ENCODE measurements at places on chromosomes 1 and 21.

GRCh38 chr1:15876357-15877055 lies 29.0 kb downstream of the SPEN start:
- no peak for DNase-seq

- no peak for DNase-seq
Measured at GRCh38 chr1:224266915-224267856, 62.8 kb downstream of the NVL start.

- no peak for DNase-seq
Measured at GRCh38 chr1:50450861-50451653, 27.8 kb upstream of the DMRTA2 start.

DNA sequence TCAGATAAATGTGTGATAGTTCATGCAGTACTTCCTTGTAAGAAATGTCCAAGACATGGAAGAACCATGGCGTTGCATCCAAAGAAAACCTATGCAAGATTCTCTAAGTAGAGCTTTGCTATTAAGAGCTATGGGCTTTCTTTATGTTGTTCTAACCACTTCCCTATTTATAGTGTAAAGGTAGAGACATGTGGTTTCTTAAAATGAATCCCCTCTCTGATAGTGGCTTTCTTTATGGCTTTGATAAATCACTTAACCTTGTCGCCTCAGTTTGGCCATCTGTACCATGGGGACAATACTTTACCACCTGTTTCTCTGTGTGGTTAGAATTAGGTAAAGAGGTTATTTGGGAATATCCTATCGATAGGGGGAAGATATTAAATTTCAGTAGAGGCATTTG lies 305.5 kb downstream of the NFIA start:
- no peak for DNase-seq

GRCh38 chr1:19814681-19815503 lies at the start of gene RNF186:
Gene RNF186 (minus strand): TSS chr1:19815283. CDS start chr1:19815101, 182 bp downstream.
- no peak for DNase-seq

DNA sequence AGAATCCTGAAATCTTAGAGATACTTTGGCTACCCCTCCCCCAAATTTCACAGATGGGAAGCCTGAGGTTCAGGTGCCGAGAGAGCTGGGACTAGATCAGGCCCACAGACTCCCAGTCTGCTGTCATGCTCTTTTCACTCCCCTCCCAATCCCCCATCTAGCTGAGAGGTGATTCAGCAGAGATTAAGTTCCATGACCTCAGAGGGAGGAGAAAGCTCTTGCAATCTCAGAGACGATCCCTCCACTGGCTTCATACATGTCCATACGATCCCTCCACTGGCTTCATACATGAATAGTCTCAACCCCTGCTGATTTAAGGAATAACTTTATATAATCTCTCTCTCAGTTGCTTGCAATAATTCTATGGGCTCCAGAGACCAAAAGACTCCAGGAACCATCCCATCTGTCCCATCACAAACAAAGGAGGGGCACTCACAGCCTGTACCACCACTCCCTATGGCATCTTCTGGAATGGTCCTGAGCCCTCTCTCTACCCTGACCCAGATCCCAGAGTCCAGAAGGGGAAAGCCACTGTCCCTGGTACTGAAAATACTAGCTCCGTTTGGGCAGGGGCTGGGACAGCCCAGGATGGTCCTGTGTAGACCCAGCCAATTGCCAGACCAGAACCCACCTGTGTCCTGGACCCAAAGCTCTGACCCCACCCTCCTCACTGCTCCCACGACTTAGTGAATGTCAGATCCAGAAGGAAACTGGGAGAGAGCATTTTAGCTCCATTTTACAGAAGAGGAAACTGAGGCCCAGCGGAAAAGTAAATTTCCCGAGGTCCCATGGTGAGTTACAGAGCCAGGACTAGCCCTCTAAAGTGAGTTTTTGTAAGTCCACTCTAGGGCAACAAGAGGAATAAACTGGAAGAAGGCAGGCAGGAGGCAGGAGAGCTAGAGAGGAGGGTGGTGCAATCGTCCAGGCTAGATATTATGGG lies 27.1 kb downstream of the RIMS3 start:
- no peak for DNase-seq

DNA sequence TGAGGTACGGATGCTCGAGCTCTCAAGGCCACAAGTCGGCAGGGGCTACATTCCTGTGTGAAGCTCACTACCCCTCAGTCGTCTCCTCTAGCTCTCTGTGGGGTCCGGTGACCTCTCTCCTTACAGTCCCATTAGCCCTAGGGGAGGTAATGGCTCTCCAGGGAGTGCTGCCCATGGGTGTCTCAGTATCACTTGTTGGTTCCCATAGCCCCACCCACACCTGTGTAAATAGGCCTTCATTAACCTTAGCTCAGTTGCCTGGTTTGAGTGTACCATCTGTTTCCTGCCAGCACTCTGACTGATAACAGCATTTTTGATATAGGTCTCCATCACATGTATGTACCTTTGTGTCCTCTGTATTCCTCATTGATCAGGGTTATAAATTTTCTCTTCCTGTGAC lies 133.2 kb upstream of the KCNJ15 start:
- no peak for DNase-seq

DNA sequence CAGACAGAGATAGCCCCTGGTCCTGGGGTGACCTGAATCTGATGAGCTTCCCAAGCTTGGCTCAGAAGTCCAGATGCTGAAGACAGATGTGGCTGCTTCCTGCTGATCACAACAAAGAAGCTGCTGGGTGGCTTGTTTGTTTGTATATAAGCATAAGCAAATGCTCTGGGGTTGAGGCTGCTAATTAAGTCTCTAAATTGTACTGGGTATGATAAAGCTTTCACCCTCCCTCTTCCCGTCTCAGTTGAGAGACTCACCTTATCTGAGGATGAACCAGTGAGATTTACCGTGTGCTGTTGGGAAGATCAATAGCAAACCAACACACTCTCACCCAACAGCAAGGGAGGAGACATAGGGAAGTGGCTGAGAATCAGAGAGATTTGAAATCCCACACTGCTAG lies 42.0 kb downstream of the DAB1 start:
- DNase-seq: no peak

DNA sequence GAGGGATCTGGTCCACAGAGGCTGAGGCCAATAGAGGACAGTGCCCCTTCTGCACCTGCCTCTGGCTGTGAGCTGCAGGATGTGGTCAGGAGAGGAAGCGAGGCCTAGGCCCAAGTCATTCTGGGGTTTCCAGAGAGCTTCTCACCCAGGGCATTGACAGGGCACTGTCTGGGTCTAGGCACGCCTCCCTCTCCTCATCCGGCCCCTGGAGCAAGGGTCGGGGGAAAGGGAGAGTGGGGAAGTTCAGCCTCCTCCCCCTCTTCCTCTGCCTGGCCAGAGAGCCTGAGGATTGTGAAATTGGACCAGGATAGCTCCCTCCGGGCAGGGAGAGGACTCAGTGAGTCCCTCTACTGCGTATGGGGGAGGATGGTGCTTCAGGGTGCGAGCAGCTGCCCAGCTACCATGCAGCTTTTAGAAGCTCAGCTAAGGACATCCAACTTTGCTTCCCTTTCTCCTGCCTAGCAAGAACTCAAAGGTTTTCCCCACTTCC lies 6.3 kb upstream of the INAVA start:
- no peak for DNase-seq

GRCh38 chr1:83508485-83509151 lies 490.3 kb downstream of the TTLL7 start:
- DNase-seq: peak; percentile 47

DNA sequence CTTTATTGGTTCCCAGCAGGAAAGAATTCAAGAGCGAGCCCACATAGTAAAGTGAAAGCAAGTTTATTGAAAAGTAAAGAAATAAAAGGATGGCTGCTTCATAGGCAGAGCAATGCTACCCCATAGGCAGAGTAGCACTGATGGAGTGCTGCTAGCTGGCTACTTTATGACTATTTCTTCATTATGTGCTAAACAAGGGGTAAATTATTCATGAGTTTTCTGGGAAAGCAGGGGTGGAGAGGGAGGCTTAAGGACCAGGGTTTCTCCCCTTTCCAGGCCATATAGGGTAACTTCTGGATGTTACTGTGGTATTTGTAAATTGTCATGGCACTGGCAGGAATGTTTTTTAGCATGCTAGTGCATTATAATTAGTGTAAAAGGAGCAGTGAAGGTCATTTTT lies 1271.4 kb downstream of the KCNT2 start:
- no peak for DNase-seq

DNA sequence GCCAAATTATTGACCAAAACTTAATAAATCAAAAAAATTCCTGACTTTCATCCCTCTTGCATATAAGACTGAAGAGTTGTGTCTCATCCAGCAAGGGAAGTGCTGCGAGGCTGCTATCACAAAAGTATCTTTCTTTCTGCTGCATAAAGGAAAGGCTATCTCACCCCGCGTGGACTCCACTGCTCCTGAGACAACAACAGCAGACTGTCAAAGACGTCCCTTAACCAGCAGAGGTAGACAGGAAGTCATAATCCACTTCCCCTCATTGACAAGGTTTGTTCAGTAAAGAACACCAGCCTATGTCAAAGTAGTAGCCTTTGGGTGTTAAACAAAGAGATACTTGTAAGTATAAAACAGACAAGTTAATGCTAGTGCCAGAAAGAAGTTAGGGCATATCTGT lies 29.4 kb downstream of the VPS26C start:
- DNase-seq: no peak

GRCh38 chr21:38766987-38767722 lies 38.6 kb upstream of the ETS2 start:
- no peak for DNase-seq

- no peak for DNase-seq
Measured at GRCh38 chr1:85188530-85188929, 12.3 kb downstream of the SYDE2 start.

DNA sequence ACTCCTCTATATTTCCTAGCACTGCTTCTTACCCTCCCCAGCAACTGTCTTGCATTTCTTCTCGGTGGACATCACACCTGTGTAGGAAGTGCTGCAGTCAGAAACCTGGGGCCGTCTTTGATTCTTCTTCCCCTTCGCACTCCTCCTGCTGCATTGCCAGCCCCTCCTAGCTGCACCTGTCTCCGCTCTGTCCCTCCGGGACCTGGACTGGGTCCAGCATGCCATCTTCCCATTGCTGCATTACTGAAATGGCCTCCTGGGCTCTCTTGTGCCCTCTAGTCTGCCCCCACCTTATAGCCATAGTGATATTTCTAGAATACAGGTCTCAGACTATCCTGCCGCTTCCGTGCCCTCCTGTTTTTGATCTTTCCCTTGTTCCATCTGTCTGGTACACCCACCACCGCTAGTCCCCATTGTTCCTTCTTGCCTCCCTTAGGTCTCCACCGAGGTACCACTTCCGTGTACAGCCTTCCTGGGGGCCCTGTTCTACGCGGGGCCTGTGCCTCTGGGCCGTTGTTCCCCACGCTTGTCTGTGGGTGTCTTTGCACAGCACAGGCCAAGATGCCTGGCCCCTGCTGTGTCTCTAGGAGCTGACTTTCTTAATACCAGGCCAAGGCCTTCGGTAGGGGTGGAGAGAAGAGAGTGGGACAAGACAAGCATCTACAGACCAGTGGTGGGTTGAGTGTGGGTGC lies 107.6 kb downstream of the GALNT2 start:
- no peak for DNase-seq

- DNase-seq: no peak
Measured at GRCh38 chr21:16587141-16587581, 857.4 kb downstream of the USP25 start.

GRCh38 chr1:18668750-18669404 lies 38.2 kb downstream of the PAX7 start:
- DNase-seq: no peak

- DNase-seq: no peak
Measured at GRCh38 chr1:210293171-210293607, 35.5 kb upstream of the HHAT start.

GRCh38 chr21:35791541-35792325 lies 268.6 kb downstream of the SETD4 start:
- no peak for DNase-seq

DNA sequence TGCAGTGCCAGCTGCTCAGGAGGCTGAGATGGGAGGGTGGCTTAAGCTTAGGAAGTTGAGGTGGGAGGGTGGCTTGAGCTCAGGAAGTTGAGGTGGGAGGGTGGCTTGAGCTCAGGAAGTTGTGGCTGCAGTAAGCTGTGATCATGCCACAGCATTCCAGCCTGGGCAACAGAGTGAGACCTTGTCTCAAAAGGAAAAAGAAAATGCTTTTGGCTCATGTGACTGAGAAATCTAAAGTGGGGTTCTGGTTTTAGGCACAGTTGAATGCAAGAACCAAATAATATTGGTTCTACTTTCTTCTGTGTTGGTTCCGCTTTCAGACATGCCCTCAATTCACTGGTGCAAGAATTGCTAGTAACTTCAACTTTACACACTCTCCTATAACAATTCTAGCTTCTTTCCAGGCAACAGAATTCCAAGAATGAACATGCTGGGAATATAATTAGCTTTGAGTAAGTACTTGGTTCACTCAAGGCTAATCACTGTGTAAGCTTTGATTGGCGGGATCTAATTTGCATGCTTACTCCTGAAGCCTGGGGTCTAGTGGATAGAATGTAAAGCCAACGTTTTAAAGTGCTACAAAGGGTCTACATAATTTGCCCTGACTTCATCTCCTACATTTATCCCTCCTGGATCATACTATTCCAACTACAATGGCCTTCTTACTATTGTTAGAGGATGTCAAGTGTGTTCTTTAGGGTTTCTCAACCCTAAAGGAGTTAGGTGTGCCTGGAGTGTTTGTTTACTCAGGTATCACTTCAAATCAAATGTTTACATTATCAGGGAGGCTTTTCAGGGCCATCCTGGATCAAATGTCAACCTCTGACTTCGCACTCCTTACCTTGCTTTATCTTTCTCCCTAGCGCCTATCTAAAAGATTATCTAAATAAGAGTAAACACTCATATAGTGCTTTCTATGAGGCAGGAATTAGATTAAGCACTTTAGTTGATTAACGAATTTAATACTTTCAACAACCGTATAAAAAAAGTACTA lies 115.1 kb downstream of the SLC16A1 start:
- DNase-seq: no peak

GRCh38 chr1:39328095-39328494 lies 123.6 kb downstream of the MACF1 start:
- DNase-seq: no peak

DNA sequence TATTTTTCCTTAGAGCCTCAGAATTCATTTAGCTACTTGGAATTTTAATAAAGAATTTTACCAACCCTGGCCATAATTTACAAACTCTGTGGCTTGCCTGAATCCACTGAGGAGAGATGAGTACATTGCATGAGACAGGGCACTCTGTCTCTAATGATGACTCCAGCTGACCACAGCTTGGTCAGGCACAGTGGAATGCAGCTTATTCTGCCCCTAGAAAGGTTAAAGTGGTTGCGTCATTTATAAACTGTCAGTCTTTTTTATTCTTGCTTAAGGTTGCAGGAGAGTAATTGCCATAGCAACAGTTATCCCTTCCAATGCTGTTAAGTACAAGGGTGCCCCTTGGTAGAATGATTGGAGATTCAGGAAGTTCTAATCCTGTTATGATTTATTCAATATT lies 28.3 kb downstream of the PDE4B start:
- peak; percentile 28 for DNase-seq
